ENCODE measurements at places on chromosomes 4 and X.

DNA sequence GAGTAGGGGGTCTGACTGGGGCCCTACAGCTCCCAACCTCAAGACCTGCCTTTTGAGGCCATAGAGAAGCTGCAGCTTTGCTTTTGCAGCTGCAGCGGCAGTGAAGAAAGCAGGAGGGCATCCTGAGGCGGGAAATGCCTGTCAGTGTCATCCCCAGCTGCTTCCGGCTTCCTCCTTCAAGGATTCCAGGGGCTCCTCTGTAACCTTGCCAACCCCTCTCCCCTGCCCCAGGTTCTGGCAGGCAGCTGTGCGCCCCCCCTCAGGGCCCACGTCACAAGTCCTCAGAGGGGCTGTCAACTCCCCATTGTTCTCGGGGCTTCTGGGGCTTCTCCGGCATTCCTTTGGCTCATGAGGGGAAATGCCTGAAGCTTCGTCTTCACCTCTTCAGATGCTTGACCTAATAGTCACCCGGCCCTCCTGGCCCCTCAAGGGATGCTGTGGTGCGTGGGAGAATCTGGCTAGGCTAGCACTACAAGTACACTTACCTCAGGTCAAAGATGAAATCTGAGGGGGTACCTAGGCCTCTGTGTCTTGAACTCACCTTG is 31.9 kb downstream of the APLN start:
- peak; percentile 74 for DNase-seq

- DNase-seq, result no peak
These were observed 200.0 kb downstream of the CFAP299 start for GRCh38 chr4:80535551-80535950.

DNA sequence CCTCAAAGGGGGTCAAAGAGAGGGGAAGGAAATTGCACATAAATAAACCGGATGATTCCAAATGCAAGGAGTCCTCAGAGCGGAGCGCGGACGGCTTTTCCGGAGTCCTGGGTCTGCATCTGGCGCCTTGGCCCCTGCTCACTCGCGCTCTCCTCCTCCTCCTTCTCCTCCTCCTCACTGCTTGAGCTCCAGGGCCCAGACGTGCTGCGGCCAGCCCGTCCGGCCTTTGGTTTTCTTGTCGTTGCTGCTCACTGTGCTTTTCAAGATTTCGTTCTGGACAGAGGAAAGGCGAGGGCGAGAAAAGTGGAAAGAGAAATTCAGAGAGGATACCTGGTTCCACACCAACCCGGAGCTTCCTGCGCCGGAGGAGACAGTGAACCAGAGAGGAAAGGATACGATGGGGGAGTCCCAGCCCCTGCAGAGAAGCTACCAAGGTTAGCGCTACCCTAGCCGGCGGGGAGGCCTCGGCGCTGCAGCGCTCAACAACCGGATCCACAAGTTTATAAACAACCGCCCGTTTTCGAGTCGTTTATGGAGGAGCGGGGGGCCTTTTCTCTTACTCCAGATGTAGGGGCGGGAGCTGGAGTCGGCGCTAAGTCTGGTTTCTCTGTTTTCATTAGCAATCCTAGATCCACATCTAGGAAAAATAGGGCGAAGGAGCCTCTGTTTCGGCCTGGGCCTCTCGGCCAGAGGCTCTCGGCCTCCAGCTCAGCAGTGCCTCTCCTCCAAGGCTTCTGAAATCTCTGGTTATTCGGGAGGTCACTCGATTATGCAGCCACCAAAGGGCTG is 2.7 kb downstream of the HAND2 start:
- peak; percentile 72 for DNase-seq

DNA sequence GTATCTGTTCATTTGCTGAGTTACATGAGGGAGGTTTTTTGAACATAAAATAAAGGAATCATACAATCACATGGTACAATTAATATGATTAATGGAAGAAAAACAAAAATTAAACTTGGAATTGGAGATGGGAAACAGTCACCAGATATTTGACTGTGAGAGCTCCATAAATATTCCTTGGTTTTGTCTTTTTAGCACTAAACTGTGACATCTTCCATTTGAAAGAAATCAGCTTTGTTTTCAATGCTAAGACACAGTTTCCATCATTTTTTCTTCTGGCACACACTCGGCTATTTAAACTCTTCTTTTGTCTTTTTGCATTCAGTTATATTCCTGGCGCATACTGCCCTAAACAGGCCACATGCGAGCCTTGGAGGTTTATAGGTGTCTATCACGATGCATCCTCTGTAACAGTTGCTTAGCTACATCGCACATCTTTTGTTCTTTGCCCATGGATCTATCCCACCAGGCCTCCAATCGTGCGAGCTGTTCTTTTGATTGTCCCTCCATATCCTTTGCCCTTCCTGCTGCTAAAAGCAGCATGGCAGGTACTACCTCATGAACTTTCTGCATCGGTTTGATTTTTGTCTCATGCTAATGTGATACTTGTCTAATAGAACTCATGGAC is 158.3 kb downstream of the LDB2 start:
- no peak for DNase-seq

- DNase-seq, result no peak
These were observed 50.3 kb downstream of the USP26 start for GRCh38 chrX:133046601-133047000.

- DNase-seq, result no peak
These were observed 58.0 kb downstream of the ANXA3 start for GRCh38 chr4:78609580-78609979.

DNA sequence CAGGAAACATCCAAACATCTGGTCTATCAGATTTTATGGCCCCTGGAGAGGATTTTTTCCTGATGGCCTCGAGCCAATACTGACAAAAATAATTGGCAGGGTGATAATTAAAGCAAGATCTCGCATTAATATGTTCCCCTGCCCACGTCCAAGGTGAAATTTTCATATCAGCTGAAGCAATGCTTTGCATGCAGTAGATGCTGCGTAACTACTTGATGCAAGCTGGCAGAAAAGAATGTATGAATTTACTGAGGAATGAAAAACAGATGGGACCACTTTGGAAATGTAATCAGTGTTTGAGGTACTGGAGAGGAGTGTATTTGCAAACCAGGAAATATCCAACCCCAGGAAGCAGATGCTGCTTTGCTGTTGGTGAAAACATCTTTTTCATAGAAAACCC is 36.8 kb upstream of the REST start:
- no peak for DNase-seq

GRCh38 chr4:53932796-53933610 is 131.4 kb downstream of the CHIC2 start:
- DNase-seq, result no peak

- peak; percentile 11 for DNase-seq
These were observed 253.6 kb upstream of the DIPK2B start for GRCh38 chrX:45454290-45454689.

DNA sequence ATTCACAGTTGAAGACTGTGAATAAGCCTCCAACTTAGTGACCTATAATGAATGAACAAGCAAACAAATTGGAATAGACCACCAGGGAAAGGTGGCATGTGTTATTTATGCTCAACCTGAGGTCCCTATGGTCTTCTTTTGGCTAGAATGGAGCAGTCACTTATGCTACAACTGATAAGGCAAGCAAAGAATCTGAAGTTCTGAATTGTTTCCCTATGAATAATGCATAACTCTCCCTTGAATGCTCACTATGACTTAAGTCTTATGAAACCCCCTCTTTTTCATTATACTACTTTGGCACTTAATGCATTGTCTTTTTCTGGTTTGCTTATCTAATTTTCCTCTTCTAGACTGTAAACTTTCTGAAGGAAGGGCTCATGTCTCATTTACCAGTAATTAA is 2.6 kb downstream of the GIMD1 start:
- no peak for DNase-seq

- no peak for DNase-seq
These were observed 35.5 kb downstream of the NOP14 start for GRCh38 chr4:2927696-2928075.

GRCh38 chrX:68732906-68733493 is 85.5 kb downstream of the STARD8 start:
- peak; percentile 76 for DNase-seq

DNA sequence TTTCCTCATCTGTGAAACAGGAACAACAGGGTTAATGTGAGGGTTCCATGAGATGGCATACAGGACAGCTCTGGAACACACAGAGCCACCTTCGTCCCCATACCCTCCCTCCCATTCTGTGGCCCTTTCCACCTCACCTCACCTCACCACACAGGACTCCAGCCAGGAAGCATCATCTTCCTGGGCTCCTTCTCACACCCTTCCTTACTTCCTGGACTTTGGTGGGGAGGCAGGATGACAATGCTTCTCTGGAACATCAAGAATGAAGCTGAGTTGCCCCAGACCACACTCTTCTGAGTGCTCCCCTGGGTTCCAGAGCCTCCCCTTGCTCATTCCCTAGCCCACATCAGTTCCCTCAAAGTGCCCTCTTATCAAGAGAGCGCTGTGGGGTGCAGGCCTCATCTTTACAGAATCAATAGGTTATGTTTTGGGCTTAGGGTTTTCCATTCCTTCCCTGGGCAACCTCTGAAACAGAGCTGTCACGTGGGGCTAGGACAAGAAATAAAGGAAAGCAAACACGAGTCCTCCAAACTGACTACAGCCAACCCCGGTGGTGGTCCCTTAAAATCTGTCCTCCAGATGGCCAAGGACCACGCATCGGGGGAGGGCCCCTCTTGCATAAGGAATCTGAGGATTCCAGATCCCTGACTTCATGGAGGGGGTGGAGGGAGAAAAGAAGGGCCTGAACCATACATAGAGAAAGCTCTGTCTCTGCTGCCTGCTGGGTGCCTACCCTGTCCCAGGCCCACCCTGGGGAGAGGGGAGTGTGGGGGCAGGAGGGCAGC is 74.4 kb upstream of the ATP6AP2 start:
- no peak for DNase-seq

DNA sequence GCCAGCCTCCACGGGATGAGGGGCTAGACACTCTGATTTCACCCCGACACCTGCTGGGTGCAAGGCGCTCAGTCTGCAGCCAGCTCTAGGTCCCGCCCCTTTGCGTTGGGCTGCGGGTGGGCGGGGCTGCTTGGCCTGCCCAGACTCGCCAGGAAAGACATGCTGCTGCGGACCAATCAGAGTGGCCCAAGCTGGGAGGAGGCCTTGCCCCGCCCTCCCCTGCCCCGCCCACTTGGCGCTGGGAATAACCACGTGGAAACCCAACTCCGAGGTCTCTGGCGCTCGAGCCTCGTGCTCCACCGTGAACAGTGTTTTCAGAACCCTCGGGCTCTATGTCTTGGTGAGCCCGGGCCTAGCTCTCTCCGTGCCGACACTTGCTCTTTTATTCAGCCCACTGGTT is 5.3 kb upstream of the VMA21 start:
- no peak for DNase-seq

- no peak for DNase-seq
These were observed 361.5 kb upstream of the HS3ST1 start for GRCh38 chr4:11790230-11790629.

Measured in neural progenitor cell (in vitro differentiated cells).